ENCODE measurements at places on chromosomes 7 and 10. TPM values are rescaled to one million over a fixed set of nuclear protein-coding genes. Genes with fewer than 3 reads are reported as not detected.
A peak's percentile ranks its signal among the peaks of the same experiment; 100 is the strongest.

DNA sequence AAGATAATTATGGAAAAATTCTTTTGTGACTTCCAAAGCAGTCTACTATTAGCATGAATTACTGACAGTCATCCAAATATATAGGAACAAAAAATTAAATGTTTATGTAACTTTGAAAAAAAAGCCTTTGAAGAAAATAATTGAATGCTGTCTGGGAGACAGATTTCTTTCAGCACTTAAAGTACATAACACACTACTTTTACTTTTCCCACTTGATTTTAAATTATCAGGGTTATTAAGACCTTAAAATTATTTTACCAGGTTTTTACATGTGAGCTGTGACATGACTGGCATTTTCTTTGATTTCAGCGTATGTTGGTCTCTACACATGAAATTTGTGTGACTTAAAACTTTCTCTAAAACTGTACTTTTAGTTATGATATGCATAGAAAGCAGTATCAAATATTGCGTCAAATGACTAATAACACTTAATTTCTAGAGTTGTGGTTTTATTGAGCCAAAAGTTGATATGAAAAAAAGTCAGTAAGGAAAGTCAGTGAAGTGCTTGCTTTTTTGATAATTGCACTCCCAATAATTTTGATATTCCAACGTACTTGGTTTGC, 3.1 kb downstream of the PTEN start:
- peak overlapping the region; percentile 73 for H3K27ac ChIP-seq
- H3K4me1 ChIP-seq = peaks cover 31% of the 10 kb centered on the region
- peaks cover 10% of the 10 kb centered on the region for H3K36me3 ChIP-seq
- no peak for DNase-seq

- no peak overlapping the region for H3K4me3 ChIP-seq
- DNase-seq = no peak
- H3K4me1 ChIP-seq = peaks cover 15% of the 10 kb centered on the region
- H3K27me3 ChIP-seq = no peaks in the 10 kb centered on the region
- peaks cover 18% of the 10 kb centered on the region for H3K36me3 ChIP-seq
- no peak overlapping the region for H3K27ac ChIP-seq
These were observed 16.0 kb downstream of the TET1 start for GRCh38 chr10:68576118-68576517.

- peaks cover 13% of the 10 kb centered on the region for H3K4me1 ChIP-seq
- no peak for DNase-seq
- H3K4me3 ChIP-seq = no peak overlapping the region
- no peaks in the 10 kb centered on the region for H3K36me3 ChIP-seq
- H3K27me3 ChIP-seq = peaks cover 4% of the 10 kb centered on the region
These were observed 16.1 kb upstream of the TAS2R40 start for GRCh38 chr7:143205560-143206293.

GRCh38 chr10:69123306-69123746, 652 bp upstream of the VPS26A start:
- H3K36me3 ChIP-seq = no peaks in the 10 kb centered on the region
- peak overlapping the region; percentile 91 for H3K4me3 ChIP-seq
- peak; percentile 54 for DNase-seq
- H3K4me1 ChIP-seq = no peaks in the 10 kb centered on the region
- H3K27me3 ChIP-seq = peaks cover 6% of the 10 kb centered on the region

- H3K4me1 ChIP-seq = peaks cover 33% of the 10 kb centered on the region
- H3K27me3 ChIP-seq = no peaks in the 10 kb centered on the region
- H3K36me3 ChIP-seq = no peaks in the 10 kb centered on the region
- H3K27ac ChIP-seq = no peak overlapping the region
- no peak for DNase-seq
- no peak overlapping the region for H3K4me3 ChIP-seq
These were observed 11.5 kb downstream of the CREB3L2 start for GRCh38 chr7:137990251-137990941.

- H3K27ac ChIP-seq = no peak overlapping the region
- H3K36me3 ChIP-seq = no peaks in the 10 kb centered on the region
- no peaks in the 10 kb centered on the region for H3K27me3 ChIP-seq
- no peaks in the 10 kb centered on the region for H3K4me1 ChIP-seq
- no peak overlapping the region for H3K4me3 ChIP-seq
These were observed 41.4 kb upstream of the IKZF1 start for GRCh38 chr7:50262916-50263690.

DNA sequence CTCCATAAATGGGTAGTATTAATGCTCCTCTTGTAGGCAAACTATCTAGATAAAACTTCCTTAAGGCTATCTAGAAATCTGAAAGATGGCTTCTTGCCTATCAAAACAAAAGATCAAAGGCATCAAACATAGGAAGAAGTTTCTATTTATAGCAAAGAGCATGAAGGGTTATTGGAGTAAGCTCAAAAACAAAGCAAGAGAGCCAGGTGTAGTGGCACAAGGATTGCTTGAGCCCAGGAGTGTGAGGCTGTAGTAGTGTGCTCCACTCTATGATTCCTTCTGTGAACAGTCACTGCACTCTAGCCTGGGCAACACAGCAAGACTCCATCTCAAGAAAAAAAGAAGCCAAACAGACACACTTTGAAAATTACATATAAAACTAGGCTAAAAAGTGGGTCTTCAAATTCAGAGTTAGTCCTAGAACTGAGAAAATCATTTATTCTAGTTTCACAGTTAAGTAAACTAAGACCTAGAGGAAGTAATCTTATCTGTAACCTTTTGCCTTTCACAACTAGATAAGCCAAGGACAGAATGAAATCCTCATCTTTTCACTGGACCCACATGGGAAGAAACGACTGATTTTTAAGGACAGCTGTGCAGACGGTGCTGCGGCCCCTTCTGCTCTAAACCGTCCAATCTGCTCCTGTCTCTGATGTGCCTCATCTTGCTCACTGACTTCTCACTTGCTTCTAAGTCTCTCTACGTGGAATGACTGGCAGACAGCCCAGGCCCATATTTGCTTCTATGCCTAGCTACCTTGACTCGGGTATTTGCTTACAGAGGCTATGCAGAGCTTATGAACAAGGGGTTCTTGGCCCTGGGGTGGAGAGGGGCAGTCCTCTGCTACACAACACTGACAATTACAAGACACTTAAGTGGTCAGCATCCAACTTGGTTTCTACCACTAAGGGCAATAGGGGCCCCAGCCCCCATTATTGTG, 50.0 kb downstream of the ESYT2 start:
- no peaks in the 10 kb centered on the region for H3K36me3 ChIP-seq
- no peaks in the 10 kb centered on the region for H3K27me3 ChIP-seq

- H3K27me3 ChIP-seq = peaks cover 5% of the 10 kb centered on the region
- peak overlapping the region; percentile 96 for H3K27ac ChIP-seq
- peaks cover 47% of the 10 kb centered on the region for H3K4me1 ChIP-seq
- no peak overlapping the region for H3K4me3 ChIP-seq
- peaks cover 19% of the 10 kb centered on the region for H3K36me3 ChIP-seq
These were observed 67.7 kb upstream of the CC2D2B start for GRCh38 chr10:95840121-95840520.

DNA sequence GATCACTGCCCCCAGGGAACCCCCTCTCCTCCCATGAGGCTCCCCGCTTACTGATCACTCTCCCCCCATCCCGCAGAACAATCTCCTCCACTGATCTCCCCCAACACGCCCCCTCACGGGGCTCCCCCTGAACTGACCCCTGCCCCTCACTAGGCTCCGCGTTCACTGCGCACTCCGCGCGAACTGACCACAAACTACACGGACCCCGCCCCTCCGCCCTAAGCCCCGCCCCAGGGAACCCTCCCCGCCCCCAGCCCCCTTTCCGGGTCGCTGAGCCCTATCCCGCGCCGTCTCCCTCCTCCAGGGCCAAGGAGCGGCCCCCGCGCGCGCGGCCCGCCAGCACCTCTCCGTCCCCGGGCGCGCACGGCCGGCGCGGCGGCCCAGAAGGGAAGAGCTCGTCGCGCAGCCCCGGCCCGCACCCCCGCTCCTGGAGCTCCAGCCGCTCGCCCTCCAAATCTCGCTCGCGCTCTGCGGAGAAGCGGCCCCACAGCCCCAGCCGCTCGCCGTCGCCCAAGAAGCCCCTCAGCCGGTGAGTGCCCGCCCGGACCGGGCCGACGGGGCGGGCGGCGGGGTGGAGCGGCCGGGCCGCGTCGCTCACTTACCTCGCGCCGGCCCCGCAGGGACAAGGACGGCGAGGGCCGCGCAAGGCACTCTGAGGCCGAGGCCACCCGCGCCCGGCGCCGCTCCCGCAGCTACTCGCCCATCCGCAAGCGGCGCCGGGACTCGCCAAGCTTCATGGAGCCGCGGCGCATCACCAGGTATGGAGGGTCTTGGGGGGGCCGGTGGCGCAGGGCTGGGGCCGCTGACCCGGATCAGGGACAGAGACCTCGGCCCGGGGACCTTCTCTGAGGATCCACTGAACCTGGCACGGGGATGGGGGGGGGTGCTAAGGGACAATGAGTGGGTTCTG, 19.9 kb upstream of the HSPB1 start:
- H3K4me1 ChIP-seq = peaks cover 18% of the 10 kb centered on the region
- peaks cover 31% of the 10 kb centered on the region for H3K27me3 ChIP-seq
- peak; percentile 55 for DNase-seq
- H3K4me3 ChIP-seq = peak overlapping the region; percentile 92

- no peak overlapping the region for H3K27ac ChIP-seq
- H3K4me1 ChIP-seq = peaks cover 11% of the 10 kb centered on the region
- no peak overlapping the region for H3K4me3 ChIP-seq
- peaks cover 5% of the 10 kb centered on the region for H3K27me3 ChIP-seq
- H3K36me3 ChIP-seq = peaks cover 9% of the 10 kb centered on the region
These were observed 6.4 kb upstream of the IGFBP1 start for GRCh38 chr7:45881759-45882464.

DNA sequence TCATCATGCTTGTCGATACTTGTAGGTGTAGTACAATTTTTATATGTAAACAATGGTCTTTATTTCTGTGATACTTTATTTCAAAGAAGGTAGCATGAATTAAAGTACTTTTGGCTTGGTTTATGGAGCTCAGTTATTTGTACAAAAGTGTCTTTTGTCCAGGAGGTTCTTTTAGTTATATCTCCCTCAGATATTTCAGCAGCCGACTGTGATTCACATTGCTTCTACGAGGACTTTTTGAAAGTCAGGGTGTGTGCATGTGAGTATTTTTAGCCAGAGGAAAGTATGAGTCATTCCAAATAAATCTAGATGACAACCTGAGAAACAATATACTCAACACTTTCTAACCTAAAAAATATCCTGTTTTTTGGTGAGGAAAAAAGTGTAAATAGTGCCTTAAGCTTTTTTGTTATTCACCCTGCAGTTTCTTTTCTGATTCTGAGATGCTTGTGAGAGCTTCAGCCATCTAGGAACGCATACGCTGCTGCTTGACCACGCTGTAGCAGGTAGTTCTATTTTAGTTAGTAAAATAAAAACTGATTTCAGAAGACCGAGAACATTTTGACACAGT, 595 bp upstream of the SUN1 start:
- peaks cover 40% of the 10 kb centered on the region for H3K4me1 ChIP-seq
- peak overlapping the region; percentile 99 for H3K27ac ChIP-seq
- H3K36me3 ChIP-seq = peaks cover 16% of the 10 kb centered on the region
- H3K4me3 ChIP-seq = peak overlapping the region; percentile 34
- DNase-seq = no peak
- H3K27me3 ChIP-seq = peaks cover 24% of the 10 kb centered on the region

- H3K27ac ChIP-seq = no peak overlapping the region
- H3K27me3 ChIP-seq = peaks cover 1% of the 10 kb centered on the region
- DNase-seq = no peak
- H3K4me1 ChIP-seq = peaks cover 7% of the 10 kb centered on the region
These were observed 13.6 kb upstream of the ITGB1 start for GRCh38 chr10:32971536-32972091.

DNA sequence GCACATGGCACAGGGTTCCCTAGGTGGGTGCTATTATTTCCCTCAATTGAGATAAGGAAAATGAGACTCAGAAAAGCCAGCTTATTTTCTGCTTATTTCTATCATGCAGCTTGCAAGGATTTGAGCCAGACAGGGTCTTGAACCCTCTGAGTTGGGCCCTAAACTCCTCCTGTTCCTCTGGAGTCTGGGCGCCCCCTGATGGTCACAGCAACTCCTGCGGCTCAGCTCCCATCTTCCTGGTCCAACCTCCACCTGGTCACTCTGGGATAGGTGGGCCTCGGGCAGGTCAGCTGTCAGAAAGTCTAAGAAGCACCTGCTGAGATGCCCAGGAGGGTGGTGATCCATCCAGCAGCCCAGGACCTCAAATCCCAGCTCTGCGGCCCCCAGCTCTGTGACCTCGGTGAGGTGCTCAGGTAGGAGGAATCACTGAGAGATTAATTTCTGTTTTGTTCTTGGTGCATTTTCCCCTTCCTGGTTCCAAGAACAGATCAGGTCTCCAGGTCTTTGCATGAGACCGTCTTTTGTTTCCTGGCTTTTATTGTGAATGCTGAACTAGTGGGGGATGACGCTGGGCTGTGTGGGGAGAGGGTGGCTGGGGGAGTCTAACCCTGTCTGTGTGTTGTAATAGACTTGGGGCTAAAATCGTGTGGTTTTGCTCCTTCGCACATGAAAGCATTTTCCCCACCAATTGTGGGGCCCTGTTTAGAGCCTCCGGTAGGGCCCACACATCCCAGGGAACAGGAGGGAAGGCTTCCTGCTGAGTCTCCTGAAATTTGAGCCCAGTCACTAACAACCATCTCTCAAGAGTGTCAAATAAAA, 32.8 kb downstream of the TMEM130 start:
- peak; percentile 61 for DNase-seq
- H3K27me3 ChIP-seq = no peaks in the 10 kb centered on the region
- no peak overlapping the region for H3K27ac ChIP-seq
- H3K36me3 ChIP-seq = no peaks in the 10 kb centered on the region

GRCh38 chr7:42575171-42575570, 336.7 kb downstream of the C7orf25 start:
- no peak for DNase-seq
- H3K27me3 ChIP-seq = no peaks in the 10 kb centered on the region
- no peaks in the 10 kb centered on the region for H3K36me3 ChIP-seq
- no peaks in the 10 kb centered on the region for H3K4me1 ChIP-seq
- no peak overlapping the region for H3K27ac ChIP-seq

- H3K4me1 ChIP-seq = no peaks in the 10 kb centered on the region
- H3K36me3 ChIP-seq = no peaks in the 10 kb centered on the region
- no peak overlapping the region for H3K4me3 ChIP-seq
- peaks cover 1% of the 10 kb centered on the region for H3K27me3 ChIP-seq
- DNase-seq = no peak
These were observed 7.1 kb downstream of the CCDC201 start for GRCh38 chr7:45865594-45866410.

The C10orf67 gene
- not detected for total RNA-seq

The C10orf53 gene
- total RNA-seq = not detected

The ECHDC3 gene
- 6.1 TPM for total RNA-seq

The ERVW-1 gene
- not detected for total RNA-seq

The STEAP1B gene
- total RNA-seq = 5.6 TPM

The GRM8 gene
- 1.5 TPM for total RNA-seq

The DKK1 gene
- total RNA-seq = 6.8 TPM
